Psoas muscle (tissue), 8 donors: ENCODE measurements at places on chromosomes 5 and 9. TPM values are rescaled to one million over a fixed set of nuclear protein-coding genes. Genes with fewer than 3 reads are reported as not detected.

- no peak for DNase-seq
Measured at GRCh38 chr5:61768692-61769281, 436.7 kb downstream of the ZSWIM6 start.

DNA sequence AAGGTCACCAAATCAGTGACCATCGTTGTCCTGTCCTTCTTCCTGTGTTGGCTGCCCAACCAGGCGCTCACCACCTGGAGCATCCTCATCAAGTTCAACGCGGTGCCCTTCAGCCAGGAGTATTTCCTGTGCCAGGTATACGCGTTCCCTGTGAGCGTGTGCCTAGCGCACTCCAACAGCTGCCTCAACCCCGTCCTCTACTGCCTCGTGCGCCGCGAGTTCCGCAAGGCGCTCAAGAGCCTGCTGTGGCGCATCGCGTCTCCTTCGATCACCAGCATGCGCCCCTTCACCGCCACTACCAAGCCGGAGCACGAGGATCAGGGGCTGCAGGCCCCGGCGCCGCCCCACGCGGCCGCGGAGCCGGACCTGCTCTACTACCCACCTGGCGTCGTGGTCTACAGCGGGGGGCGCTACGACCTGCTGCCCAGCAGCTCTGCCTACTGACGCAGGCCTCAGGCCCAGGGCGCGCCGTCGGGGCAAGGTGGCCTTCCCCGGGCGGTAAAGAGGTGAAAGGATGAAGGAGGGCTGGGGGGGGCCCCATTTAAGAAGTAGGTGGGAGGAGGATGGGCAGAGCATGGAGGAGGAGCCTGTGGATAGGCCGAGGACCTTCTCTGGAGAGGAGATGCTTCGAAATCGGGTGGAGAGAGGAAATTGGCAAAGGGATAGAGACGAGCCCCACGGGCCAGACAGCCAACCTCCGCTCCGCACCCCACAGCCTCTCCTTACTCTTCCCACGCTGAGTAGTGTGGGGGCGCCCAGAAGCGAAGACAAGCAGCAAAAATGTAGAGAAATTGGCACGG is 1.7 kb downstream of the RXFP3 start:
- DNase-seq = no peak

DNA sequence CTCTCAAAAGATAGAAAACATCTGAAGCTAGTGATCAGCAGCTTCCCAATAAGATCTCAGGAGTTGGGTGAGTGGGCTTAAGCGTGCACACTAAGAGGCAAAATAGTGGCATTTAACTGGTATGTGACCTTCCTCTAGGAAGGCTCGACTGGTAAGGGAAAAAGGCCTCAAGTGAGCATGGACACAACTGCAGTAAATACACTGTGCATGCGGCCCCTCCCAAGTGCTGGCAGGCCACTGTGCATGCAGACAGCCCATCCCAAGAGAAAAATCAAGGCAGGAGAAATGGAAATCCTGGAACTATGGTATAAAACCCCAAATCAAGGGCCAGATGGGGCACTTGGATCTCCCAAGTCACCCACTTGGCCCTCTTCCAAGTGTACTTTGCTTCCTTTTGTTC is 112.7 kb downstream of the SMC2 start:
- DNase-seq = no peak

DNA sequence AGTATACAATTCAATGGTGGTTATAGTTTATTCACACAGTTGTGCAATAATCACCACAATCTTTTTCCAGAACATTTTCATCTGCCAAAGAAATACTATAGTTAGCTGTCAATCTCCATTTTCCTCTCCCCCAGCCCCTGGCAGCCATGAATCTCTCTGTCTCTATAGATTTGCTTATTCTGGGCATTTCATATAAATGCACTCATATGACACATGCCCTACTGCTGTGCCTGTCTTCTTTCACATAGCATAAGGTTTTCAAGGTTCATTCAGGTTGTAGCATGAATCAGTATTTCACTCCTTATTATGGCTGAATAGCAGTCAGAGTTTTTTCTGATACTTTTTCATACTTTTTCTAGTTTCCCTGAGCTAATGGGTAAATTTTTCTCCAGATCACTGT is 127.6 kb downstream of the HSPA4 start:
- DNase-seq = no peak

DNA sequence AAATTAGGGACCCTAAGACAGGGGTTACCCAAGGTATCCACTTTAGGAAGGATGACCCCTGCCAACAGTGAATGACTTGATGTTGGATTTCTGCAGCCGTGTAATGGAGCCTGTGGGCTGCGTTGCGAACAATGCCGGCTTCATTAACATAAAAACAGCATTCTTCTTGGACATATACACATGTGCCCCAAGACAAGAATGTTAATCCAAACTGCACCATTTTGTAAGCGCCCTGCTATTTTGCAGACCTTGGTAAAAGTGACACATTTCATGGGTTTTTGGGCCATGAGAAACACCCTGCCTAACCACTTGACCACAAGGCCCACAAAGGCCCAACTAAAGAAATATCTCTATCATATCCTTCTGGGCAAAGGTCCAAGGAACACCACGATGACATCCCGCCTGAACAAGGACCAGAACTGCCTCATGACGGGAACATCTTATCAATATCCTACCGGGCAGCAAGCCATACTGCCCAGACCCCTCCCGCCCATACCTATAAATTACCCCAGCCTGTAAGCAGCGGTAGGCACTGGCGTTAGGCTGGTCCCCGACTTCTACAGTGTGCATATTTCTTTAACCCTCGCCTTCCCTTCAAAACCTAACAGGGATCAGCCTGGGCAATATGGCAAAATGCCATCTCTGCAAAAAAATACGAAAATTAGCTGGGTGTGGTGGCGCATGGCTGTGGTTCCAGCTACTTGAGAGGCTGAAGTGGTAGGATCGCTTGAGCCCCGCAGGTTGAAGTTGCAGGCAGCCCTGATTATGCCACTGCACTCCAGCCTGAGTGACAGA is 9.7 kb upstream of the PDCD1LG2 start:
- DNase-seq = no peak

DNA sequence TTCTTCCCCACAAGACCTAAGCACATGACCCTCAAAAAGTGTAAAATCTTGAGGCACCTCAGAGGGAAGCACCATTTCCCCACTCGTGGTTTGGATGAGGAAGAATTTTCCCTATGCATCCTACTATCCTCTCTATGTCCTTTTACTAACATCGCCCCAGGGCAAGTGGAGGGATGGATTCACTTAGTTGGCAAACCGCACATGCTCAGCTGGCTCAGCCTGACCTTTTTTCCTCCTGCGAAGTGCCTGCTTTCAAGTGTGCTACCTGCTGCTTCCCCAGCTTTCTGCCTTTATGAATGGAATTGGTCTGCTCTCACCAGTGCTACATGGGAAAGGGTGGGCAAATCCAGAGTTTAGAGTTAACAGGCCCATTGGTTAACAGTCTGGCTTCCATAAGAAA is 56.6 kb upstream of the IFNK start:
- no peak for DNase-seq

GRCh38 chr9:94085062-94085639 is 887 bp downstream of the PTPDC1 start:
- DNase-seq = no peak

GRCh38 chr5:145903867-145904266 is 31.1 kb upstream of the GRXCR2 start:
- no peak for DNase-seq

- DNase-seq = no peak
Measured at GRCh38 chr5:158874343-158874742, 225.4 kb downstream of the EBF1 start.

DNA sequence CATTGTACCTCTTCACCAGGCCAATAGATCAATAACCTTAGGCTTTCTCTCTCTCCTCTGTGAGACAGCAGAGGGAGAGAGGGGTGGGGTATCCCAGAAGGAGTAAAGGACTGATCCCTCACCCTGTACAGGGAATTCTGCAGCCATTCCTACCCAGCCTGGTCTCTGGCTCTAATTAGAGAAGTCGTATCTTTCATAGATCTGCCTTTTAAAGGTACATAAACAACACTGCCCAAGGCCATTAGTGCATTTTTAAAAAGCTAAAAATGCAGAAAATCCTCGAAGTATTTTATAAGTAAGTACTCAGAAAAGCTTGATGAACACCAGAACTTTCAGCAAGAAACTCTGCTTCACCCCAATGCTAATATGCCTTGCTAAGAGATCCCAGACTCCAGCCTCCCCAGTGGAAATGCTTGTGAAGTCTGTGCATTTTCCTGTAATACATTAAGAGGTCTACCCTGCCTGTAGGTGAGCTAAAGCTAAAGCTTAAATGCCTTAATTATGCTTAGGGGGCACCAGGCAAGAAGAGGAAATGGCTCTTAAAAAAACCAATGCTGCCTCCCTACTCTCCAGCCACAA is 200.0 kb upstream of the ANKRD55 start:
- DNase-seq = no peak

DNA sequence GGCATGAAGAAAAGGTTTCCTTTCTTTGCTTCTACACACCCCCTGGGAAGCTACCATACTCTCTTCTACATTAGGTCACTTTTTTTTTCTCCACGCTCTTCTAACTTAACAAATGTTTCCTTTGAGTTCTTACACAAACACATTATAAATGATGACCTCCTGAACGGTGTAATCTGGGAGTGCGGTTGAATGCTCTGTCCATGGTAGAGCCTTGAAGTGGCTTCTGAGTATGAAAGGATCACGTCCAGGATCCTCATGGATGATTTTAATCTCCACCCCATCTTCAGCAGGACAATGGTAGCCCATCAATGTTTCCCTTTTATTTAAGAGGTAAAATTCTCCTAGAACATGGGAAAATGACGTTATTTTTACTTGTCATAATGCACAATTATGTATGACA is 587.3 kb downstream of the SEMA5A start:
- no peak for DNase-seq

- no peak for DNase-seq
Measured at GRCh38 chr9:106897236-106897635, 34.3 kb downstream of the ZNF462 start.

Gene CA9
- 0.05 TPM for polyA plus RNA-seq

- DNase-seq = no peak
Measured at GRCh38 chr9:38682713-38683112, 37.2 kb downstream of the FAM240B start.

GRCh38 chr5:86866036-86866435 is 248.3 kb downstream of the COX7C start:
- no peak for DNase-seq
